Stimulated activated CD4-positive, alpha-beta T cell treated with anti-CD3 and anti-CD28 coated beads, Interleukin-15, amount 100 ng/mL, for 1 hour (primary cell): ENCODE measurements at places on chromosomes 12 and 14.

GRCh38 chr14:32808644-32809043, 130.0 kb upstream of the NPAS3 start:
- no peak for DNase-seq

- no peak for DNase-seq
Measured at GRCh38 chr12:86787419-86787818, 531.2 kb upstream of the MGAT4C start.

- no peak for DNase-seq
Measured at GRCh38 chr14:36944307-36945010, 227.9 kb downstream of the SLC25A21 start.

DNA sequence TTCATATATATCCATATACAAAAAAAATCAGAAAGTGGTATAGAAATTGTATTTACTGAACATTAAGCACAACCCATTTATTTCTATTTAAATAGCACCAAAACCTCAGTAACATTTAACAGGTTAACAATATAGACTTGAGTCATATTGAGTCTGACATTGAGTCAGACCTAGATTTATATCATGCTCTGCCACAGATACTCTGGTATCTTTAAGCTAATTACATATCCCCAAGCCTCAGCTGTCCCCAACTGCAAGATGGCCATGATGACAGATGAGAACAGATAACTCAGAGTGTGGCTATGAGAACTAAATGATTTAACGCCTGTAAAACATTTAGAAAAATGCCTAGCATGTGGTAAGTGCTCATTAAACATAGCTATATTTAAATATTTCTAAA, 40.3 kb downstream of the IFNG start:
- no peak for DNase-seq

- DNase-seq, result no peak
Measured at GRCh38 chr14:100692859-100693558, 33.7 kb upstream of the DLK1 start.

- no peak for DNase-seq
Measured at GRCh38 chr12:25069224-25069623, 120.3 kb upstream of the BCAT1 start.

GRCh38 chr14:77098529-77099353, 683 bp downstream of the CIPC start:
- no peak for DNase-seq

GRCh38 chr12:84497819-84498218, 414.8 kb downstream of the SLC6A15 start:
- DNase-seq, result no peak

DNA sequence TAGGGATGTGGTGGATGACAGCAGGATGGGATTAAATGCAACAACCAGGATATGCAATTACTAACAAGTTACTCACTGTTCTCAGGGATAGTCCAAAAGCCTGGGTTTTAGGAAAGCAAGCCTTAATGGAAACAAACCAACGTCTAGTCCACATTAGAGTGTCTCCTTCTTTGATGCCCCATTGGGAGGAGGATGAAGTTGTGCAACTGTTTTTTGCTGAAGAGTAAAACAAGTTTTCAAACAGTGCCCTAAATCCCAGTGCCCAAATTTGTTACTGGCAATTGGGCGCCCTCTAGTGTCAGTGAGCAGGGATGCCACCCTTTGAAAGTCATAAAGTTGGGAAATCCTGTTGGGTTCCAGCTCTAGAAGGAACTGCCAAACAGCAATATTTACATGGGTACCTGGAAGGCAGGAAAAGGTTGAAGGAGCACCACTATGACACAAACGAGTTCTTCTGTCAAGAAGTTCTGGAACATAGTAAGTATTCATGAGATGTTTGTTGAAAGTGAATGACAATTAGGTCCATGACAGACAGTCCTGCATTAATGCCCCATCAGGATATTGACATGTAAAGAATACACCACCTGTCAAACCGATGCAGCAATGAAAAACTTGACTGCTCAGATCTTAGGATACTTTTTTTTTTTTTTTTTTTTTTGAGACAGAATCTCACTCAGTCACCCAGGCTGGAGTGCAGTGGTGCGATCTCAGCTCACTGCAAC, 11.1 kb upstream of the DPF3 start:
- DNase-seq, result peak; percentile 29

- DNase-seq, result no peak
Measured at GRCh38 chr12:105970885-105971284, 167.9 kb downstream of the NUAK1 start.

- no peak for DNase-seq
Measured at GRCh38 chr12:23559268-23559753, 390.2 kb downstream of the SOX5 start.

- no peak for DNase-seq
Measured at GRCh38 chr12:111557271-111558106, 41.6 kb downstream of the ATXN2 start.

DNA sequence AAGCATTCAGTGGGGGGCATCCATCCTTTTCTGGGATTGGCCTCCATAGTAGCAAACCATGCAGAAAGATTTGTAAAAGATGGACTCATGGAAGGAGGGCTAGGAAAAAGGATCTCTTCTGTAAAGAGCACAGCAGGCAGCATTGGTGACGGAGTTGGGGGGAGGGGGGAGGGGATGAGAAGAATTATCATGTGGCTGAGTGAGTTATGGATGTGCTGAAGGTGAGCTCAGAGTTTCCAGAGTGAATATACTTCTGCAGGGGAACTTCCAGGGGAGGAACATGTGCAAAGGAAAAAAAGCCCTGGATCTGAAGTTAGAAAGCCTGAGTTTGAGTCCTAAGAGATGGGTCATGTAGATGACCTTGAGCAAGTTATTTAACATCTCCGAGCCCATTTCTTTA, 3.9 kb upstream of the B4GALNT3 start:
- no peak for DNase-seq

GRCh38 chr12:65444996-65445395, 166.5 kb downstream of the MSRB3 start:
- DNase-seq, result no peak

DNA sequence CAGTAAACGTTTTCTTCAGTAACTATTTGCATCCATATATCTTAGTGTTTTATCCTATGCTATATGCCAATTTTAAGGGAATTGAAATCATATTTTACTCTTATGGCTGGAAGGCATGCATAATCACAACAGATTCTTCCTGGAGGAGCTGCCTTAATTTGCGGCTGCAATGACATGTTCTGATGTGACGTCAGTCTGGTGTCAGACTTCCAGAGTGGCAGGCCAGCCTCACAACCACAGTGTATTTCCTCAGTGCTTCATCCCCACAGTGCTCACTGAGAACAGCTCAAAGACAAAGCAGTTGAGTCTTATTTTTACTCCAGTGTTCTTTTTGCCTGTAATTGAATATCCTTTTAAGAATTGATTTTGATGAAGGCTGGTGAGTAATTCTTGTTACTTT, 107.1 kb downstream of the PLEKHA5 start:
- DNase-seq, result no peak

GRCh38 chr12:50618864-50619609, 114.3 kb downstream of the DIP2B start:
- DNase-seq, result no peak

DNA sequence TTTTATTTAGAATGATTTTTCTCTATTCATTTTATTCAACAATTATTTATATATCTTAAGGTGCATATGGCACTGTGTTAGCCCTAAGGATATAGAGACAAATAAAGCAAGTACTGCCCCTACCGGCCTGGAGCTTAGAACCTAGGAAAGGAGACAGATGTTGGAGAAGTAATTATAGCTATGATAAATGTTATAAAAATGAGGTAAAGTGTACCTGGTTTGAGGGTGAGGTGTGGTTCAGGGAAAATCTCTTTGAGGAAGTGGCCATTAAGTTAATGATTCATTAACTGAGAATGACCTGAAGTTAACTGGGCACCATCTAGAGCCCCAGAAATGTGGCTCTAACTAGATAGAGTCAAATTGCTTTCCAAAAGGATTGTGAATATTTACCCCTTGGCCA, 31.9 kb downstream of the CDKL1 start:
- no peak for DNase-seq

DNA sequence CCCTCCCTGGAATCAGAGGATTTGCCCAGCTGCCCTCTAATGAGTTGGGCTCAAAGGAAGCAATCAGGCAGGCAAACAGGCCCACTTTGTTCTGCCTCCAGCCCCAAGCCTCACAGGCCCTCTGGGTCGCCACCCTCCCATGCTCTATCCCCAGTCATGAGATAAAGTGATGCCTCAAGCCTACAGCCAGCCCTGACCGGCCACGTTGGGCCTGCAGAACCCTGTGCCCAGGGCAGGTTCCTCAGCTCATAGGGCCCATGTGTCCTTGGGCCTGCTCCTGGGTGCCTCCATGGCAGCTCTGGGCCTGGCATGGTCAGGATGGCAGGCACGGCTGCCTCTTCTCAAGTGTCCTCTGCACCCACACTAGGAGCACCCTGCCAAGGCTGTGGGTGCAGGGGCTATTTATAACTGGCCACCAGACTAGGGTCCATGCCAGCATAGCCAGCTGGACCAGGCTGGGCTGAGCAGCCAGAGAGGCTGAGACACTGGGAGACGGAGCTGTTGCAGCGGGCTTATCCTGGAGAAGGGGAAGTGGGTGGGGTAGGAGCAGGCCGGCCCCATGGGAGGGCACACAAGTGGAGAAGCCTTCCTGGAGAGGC, 20.2 kb downstream of the HDAC7 start:
- no peak for DNase-seq

- DNase-seq, result no peak
Measured at GRCh38 chr12:46147144-46147543, 121.7 kb downstream of the SLC38A1 start.

- no peak for DNase-seq
Measured at GRCh38 chr12:13175499-13175898, 21.0 kb upstream of the EMP1 start.

GRCh38 chr12:19615384-19615725, 176.1 kb downstream of the AEBP2 start:
- DNase-seq, result no peak

DNA sequence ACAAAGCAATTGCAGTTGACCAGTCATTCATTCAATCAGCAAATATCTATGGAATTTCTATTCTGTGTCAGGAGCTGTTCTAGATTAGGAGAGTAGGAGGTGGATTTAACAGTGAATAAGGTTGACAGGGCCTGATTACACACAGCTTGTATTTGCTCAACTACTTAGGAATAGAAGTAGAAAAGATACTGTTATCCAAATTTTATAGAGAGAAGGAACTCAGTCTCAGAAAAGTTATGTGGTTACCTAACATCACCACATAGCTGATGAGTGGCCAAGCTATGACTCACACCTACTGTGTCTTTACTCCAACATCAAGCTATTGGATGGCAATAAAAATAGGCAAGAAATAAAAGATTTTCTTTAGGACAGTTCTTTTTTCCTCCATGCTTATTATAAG, 374.8 kb downstream of the RMST start:
- DNase-seq, result no peak

DNA sequence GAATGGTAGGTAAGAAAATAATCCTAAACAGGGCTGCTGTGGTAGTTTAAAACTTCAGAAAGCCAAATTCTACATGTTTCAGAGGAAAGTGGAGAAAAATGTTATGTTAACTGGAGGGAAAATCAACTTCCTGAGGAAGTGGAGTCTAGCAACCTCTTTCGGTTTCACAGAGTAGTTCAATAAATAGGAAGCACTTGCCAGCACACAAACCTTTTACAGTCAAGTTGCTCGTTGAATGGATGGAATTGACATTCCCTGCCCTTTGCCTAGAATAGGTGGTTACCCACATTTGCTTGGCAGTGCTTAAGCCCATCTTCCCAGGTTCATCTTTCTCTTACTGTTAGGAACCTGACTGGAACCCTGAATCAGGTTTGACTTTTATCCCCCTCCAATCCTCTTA, 15.9 kb downstream of the ANKRD13A start:
- no peak for DNase-seq

DNA sequence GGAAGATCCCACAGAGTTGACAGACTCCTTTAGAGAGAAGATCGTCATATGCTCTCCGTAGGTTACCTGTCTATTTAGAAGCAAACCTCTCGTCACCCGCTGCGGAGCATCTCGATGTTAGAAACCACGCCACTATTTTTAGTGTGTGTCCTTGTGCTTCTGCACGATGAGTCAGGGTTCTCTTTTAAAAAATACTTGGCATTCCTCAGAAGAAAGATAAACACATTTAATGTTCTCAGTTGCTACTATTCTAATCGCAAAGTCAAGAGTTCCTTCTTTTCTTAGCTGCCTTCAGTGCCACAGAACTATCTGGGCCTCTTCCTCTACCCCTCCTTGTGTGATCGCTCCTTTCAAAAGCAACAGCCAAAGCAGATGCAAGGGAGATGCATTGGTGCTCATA, 192.4 kb downstream of the PELI2 start:
- DNase-seq, result no peak

- DNase-seq, result no peak
Measured at GRCh38 chr14:33951183-33951840, 438 bp upstream of the EGLN3 start.

DNA sequence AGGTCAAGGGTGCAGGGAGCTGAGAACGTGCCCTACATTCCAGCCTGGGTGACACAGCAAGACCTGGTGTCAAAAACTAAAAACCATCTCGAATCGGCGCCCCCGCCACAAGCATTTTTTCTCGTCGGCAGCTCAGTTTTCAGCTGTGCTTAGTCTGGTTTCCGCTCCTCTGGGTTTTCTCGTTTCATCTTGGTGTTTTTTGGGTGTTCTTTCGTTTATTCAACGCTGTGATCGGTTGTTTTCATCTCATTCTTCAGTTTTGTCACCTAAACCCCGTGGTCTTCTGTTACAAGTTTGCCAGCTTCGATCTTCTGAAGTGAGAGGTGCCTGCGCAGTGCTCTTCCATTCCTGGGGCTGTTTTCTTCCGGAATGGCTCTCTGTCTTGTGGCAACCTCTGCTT, 41.4 kb downstream of the NOC4L start:
- no peak for DNase-seq

- DNase-seq, result no peak
Measured at GRCh38 chr14:49306152-49306751, 279.9 kb downstream of the RPS29 start.

DNA sequence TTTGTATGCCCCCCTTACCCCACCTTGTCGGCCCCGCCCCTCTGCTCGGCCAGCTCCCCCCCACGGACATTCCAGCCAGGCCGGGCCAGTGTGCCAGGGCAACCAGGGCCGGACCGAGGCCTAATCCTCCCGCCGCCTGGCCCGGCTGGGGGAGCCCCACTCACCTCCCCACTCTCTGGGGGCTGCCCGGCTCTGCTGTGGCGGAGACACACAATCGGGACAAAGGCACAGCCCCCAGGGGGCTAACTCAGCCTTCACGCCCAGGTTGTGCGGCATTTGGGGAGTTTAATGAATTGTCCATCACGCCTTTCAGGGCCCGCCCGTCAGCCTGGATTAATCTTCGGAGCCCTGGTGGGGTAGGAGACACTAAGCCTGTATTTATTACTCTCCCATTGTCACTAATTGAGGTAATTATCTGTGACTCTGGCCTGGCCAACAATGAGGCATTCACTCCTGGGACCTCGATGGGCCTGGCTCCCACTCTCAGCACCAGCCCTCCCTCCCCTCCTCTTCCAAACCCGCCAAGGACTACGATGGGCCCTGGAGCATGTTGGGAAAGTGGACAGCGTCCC, 8.7 kb downstream of the WNT1 start:
- DNase-seq, result no peak
